NCI-H226 (cell line): ENCODE measurements at places on chromosomes 7 and 10.
A peak's percentile ranks its signal among the peaks of the same experiment; 100 is the strongest.

- DNase-seq: no peak
Measured at GRCh38 chr10:88523739-88524400, 59.2 kb downstream of the RNLS start.

DNA sequence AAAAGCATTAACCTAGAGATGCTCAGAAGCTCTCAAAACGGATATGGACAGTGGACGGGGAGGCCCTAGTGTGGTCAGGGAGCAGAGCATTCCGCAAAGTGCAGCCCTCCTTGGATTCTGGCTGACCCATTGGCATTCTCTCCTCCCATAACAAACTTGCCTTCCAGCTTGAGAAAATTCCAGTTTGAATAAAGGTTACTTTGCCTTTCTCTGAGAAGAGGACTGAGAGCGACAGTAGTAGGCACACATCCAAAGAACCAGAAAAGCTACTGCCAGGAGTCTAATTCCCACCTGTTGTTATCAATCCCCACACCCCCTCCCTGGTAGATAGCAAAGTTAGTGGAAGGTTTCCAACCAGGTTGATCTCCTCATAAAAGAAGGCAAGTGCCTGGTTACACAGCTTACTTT lies 84.7 kb upstream of the TRIL start:
- DNase-seq: no peak

- no peak for DNase-seq
Measured at GRCh38 chr10:54137396-54137795, 663.6 kb downstream of the PCDH15 start.

GRCh38 chr7:151251689-151252560 lies 3.4 kb upstream of the SMARCD3 start:
- DNase-seq: peak; percentile 29

DNA sequence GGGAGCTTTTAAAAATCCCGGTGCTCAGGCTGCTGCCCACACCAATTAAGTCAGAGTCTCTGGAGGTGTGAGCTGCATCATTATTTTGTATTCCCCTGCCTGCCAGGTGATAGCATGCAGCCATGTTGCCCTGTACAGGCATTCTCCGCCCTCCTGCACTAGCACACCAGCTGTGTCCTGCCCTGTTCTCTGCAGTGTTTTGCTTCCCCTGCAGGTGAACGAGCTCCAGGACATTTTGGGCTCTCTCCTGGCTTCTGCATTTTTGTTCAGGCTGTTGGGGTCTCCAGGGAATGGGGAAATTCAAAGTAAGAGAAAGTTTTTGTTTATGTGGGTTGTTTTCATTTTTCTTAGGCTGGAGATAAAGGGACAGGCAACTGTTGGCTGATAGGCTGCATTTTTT lies 271.0 kb upstream of the COBL start:
- DNase-seq: no peak

DNA sequence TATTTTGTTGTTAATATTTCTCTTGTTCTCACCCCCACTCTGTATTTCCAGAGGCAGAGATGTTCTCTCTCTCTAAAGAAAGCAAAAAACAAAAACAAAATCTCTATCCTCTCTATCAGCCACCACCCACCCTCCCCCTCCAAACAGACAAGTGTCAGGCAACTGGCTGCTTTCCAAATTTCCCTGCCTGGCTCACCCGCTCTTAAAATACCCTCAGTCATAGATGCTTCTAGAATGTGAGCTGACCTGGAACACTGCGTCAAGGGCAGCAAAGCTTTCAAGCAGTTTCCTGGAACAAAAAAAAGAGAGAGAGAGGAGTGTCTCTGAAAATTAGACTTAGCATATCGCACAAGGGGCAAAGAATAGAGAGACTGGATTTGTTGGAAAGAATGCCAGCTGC lies 341.0 kb upstream of the ZMIZ1 start:
- no peak for DNase-seq

- no peak for DNase-seq
Measured at GRCh38 chr10:42476101-42476500, 162.3 kb downstream of the ZNF33B start.

DNA sequence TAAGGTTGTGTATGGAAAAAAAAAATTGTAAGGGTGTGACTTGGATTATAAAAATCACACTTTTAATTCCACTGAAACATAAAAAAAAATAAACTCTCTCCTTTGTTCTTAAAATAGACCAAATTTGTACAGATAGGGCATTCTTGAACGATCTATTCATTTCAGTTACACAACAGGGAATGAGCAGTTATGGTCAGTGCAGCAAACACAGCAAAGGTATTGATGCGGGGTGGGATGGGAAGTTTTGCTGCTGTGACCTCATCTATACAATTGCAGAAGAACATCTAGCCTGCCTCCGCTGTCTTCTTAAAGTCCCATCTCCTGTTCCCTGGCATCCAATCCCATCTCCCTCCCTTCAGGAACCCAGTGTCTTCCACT lies 580.2 kb downstream of the SUGCT start:
- no peak for DNase-seq

DNA sequence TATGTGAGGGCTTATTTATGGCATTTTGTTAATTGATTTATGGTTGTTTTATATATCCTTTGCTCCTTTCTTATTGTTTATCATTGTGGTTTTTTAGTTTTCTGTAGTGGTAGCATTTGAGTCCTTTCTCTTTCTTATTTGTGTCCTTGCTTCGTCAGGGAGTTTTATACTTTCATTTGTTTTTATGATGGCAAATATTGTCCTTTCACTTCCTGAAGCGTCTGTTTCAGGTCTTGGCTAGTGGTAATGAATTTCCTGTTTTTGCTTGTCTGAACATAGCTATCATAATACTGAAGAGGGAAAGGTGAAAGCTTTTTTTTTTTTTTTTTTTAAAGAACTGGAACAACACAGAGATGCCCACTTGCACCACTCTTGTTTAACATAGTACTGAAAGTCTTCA lies 228.2 kb downstream of the ATRNL1 start:
- DNase-seq: no peak

- no peak for DNase-seq
Measured at GRCh38 chr10:77983384-77984341, 45.7 kb downstream of the POLR3A start.

DNA sequence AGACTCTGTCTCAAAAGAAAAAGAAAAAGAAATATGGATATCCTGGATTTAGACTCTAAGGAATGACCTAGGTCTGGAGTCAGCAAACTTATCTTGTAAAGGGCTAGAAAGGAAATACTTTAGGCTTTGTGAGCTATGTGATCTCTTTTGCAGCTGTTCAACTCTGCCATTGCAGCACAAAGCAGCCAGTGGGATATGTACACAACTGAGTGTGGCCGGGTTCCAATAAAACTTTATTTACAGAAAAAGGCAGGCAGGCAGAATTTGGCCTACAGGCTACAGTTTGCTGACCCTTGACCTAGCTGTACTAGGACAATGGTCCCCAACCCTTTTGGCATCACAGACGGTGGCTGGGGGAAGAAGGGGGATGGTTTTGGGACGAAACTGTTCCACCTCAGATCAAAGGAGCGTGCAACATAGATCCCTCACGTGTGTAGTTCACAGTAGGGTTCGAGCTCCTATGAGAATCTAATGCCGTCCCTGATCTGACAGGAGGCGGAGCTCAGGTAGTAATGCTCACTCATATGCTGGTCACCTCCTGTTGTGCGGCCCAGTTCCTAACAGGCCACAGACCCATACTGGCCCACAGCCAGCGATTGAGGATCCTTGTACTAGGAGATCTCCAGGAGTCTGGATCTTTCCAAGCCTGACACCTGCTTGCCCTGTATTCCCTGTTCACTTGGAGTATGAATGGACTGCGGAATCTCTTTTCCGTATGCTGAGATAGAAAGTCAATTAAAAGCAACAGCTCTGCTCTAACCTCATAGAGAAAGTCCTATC lies 63.0 kb downstream of the CUL1 start:
- DNase-seq: no peak

- no peak for DNase-seq
Measured at GRCh38 chr10:124288486-124288885, 130.2 kb downstream of the OAT start.

- no peak for DNase-seq
Measured at GRCh38 chr10:1217237-1217587, 161.0 kb downstream of the WDR37 start.

DNA sequence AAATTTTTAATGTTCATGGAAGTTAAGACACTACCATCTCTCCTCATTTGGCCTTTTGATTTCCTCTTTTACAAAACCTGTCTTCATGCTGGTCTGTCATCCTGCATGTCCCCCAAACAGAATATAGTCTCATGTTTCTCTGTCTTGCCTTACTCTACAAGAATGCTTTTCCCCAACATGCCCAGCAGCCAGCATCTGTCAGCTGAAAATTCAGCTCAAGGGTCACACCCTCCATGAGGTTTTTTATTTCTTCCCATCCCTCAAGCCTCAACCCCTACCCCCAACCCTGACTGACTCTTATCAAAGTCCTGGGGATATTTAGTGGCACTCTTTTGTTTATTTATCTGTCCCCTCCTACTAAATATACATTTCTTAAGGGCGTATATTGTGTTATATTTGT lies 202.0 kb downstream of the ANK3 start:
- no peak for DNase-seq

DNA sequence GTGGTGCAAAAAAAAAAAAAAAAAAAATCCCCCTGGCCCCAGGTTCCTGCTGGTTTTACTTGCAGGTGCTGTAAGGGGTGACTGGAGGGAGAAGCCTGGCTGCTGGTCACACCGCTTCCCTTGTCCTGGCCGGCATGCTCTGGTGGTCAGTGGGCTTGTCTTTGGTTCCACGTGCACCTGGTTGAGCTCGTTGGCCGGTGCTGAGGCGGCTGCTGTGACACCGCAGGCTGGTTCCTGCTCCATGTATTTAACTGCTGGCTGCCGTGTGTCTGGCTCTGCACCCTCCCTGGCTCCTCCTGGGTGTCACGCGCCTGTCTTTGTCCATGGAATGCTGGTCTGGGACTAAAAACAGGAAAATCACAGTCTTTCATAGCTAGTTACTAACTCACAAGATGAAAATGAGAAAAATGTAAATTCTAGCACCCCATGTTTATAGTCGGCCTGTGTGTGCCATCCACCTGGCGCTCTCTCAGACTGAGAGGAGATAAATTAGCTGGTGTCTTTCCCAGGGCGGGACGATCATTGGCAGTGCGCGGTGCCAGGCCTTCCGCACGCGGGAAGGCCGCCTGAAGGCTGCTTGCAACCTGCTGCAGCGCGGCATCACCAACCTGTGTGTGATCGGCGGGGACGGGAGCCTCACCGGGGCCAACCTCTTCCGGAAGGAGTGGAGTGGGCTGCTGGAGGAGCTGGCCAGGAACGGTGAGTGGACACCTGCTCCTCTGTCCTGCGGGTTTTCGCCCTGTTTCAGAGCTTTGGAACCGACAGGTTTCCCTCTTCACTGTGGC lies 33.7 kb downstream of the PFKP start:
- DNase-seq: no peak

GRCh38 chr10:88076027-88076880 lies 212.8 kb downstream of the PTEN start:
- no peak for DNase-seq

- DNase-seq: no peak
Measured at GRCh38 chr7:104174798-104175197, 33.0 kb downstream of the ORC5 start.

GRCh38 chr10:77240706-77241349 lies 396.8 kb downstream of the KCNMA1 start:
- DNase-seq: no peak

DNA sequence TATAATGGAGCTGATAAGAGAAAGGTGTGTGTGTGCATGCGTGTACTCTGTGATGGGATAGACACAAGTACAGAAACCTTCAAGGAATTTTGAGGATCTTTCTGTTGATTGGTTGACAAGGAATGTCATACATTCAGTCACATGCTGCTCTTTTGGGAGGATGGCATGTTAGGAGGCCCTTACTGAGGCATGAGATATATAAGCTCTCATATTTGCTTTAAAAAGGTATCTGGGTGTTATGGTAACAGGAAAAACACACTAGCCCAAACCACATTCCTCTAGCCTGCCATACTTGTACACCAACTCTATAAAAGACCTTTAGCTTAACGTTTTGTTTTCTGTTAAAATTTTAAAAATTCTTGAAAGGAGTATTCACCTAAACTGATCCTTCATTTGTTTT lies 72.5 kb upstream of the EGFR start:
- no peak for DNase-seq

GRCh38 chr7:74599244-74599643 lies 58.3 kb upstream of the GTF2I start:
- no peak for DNase-seq

DNA sequence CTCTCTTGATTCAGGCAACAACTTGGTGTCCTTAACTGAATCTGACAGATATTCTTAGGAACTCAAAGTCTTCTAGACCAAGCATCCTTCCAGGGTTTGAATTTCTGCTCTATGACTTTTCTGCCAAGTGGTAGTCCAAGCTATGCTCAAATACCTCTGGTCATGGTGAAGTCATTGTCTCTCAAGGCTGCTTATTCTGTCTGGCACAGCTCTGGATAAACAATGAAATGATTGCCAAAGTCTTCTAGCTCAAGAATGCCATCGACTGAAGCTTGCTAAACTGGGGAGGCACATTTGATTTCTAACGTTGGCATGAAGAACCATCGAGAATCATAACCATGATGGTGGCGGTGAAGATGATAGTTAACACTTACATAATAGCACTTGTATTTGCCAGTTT lies 116.2 kb upstream of the MKX start:
- no peak for DNase-seq

GRCh38 chr10:12566161-12567115 lies 217.1 kb downstream of the CAMK1D start:
- no peak for DNase-seq

DNA sequence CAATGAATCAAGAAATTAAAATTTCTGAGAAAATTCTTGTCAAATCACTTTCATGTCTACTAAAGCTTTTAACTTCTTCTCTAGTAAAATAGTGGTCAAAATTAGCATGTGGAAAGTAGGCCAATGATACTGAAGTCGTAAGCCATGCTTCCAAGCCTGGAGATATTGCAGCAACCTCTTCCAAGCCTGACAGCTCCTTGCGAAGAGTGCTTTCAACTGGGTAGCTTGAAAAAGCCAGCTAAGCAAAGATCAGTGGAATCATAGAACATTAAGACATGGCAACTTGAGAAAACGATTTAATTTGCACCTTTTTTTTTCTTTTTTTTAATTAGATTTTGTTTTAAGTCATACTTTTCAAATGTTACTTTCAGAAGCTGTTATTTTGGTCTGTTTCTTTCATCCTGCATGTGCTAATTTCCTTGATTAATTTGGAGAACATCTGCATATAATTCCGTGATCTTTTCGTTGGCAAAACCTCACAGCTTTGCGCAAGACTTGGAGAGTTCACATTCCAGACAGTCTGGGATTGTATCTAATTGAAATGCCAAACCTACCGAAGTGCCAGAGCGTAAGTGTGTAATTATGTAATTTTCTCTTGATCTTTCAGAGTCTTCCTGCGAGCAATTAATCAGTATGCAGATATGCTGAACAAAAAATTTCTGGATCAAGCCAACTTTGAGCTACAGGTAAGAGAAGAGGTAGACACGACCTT lies 142.2 kb upstream of the INSYN2A start:
- DNase-seq: no peak

- DNase-seq: no peak
Measured at GRCh38 chr10:103969857-103970627, 3.1 kb downstream of the SLK start.

DNA sequence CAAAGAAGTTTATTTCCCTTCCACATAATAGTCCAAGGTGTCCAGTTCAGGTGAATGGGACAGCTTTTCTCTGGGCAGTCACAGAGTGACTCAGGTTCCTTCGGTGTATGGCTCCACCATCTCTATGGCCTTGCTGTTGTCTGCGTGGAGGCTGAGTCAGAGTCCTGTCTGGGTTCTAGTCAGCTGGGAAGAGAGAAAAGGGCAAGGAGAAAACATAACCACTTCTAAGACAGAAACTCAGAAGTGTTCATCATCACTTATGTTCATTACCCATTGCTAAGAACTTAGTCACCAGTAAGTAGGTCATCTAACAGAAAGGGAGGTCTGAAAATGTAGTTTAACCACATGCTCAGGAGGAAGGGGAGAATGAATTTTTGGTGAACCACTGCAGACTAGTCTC lies 32.4 kb upstream of the CCDC7 start:
- DNase-seq: peak; percentile 62
